ENCODE measurements at places on chromosomes 16 and 17.

DNA sequence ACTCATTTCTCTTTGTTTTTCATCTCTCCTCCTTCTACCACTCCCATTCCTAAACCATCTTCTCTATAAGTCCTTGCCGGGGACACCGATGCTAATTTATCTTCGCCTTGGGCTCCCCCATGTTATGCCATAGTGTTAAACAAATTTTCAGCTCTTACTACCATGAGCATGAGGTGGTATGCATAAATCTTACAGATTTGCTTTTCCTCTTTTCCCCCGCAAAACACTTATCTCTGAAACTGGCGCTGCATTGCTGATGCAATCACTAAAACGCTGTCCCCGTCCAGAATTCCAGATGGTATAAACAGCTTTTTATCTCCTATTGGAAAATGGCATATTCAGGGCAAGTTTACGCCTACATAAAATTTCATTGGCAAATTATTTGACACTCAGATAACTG is 673.6 kb upstream of the CDH8 start:
- no peak for DNase-seq

DNA sequence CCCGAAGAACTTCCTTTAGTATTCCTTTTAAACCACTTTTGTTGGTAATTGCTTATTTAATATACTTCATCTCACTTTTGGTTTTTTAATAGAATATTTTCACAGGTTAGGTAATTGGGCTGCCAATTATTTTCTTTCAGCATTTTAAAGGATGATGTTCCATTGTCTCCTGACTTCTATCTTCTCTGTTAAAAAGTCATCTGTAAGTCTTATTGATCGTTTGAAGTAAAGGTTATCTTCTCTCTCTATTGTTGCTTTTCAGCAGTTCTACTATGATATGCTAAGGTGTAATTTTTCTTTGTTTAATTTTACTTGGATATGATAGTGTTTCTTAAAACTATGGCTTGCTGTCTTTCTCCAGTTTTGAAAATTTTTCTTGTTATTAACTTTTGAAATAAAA is 307.5 kb downstream of the MAP2K4 start:
- DNase-seq: no peak

DNA sequence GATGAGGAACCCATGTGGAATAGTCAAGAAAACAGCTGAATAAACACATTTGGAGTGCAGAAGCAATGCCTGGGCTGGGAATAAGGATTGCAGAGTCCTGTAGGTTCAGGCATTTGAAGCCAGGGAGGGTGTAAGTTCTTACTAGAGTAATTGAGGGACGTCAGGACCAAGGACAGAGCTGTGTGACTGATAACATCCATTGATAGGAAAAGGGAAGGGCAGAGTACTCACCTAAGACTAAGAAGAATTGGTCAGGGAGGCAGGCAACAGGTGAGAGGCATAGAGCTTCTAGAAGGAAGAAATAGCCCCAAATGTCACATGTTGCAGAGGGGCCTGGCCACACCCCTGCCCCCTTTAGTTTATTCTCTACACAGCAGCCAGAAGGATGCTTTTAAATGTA is 79.8 kb upstream of the TMEM132E start:
- no peak for DNase-seq

- DNase-seq: no peak
Observed at GRCh38 chr16:89317729-89318429, 100.4 kb downstream of the ZNF778 start.

DNA sequence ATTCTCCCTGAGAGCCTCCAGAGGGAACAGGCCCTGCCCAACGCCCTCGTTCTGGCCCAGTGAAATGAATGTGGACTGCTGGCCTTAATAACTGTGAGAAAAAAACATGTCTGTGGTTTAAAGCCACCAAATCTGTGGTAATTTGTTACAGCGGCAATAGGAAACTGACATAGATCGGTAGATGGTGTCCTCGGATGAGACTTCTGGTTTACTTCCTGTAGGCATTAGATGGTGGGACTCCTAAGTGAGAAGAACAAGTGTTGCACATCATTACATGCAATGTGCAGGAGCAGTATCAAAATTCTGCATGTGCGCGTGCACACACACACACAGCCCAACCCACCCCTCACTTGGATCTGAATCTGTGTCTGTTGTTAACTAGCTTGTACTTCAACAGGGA is 42.0 kb downstream of the CDK5R1 start:
- no peak for DNase-seq

GRCh38 chr16:15970743-15971439 is 21.5 kb downstream of the ABCC1 start:
- no peak for DNase-seq

GRCh38 chr17:79625706-79626105 is 14.9 kb upstream of the RBFOX3 start:
- peak; percentile 1 for DNase-seq

Measured in uterus (tissue), 4 donors.